ENCODE measurements at places on chromosomes 12 and 14.
A peak's percentile ranks its signal among the peaks of the same experiment; 100 is the strongest.

GRCh38 chr14:86153480-86153879, 623.5 kb downstream of the FLRT2 start:
- DNase-seq, result no peak

DNA sequence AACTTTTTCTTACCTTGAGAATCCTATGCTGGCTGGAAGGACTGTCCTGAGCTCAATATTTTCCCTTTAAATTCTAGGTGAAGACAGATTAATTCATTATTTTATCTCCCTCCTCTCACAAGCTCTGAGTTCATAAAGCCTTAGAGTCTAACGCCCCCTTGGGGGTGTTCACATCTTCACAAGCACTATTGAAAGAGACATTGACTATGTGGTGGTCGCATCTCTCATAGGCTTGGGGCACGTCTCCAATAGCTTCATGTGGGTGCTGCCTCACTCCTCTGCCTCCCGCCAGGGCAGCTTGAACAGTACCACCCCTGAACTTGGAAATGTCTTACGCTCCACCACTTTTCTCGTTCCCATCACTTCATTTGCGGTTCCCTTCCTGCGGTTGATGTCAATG, 106.2 kb downstream of the UNC79 start:
- no peak for DNase-seq

- DNase-seq, result no peak
Observed at GRCh38 chr12:22577667-22578066, 33.3 kb upstream of the C2CD5 start.

DNA sequence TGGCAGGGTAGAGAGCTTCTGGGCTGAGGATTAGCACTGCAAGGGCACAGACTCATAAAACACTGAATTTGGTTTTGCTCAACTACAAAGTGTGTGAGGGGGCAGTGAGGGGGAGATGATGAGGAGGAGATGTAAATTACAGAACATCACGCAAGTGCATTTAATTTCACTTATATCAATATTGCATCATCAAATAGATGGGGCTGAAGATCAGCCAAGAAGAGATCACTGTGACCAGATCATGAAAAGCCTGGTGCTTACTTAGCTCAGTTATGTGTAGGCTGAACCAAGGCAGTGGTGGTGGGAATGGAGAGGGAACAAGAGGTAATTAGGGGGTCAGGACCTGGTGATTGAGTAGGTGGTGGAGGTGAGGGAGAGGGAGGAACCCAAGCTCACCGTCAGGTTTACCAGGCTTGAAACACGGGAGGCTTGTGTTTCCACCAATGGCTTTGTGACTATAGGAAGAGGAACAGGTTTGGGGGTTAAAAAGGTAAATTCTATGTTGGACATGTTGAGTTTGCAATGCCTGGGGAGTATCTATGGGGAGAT, 11.3 kb downstream of the FOS start:
- DNase-seq, result no peak

- no peak for DNase-seq
Observed at GRCh38 chr14:45610318-45610717, 357.3 kb upstream of the MIS18BP1 start.

DNA sequence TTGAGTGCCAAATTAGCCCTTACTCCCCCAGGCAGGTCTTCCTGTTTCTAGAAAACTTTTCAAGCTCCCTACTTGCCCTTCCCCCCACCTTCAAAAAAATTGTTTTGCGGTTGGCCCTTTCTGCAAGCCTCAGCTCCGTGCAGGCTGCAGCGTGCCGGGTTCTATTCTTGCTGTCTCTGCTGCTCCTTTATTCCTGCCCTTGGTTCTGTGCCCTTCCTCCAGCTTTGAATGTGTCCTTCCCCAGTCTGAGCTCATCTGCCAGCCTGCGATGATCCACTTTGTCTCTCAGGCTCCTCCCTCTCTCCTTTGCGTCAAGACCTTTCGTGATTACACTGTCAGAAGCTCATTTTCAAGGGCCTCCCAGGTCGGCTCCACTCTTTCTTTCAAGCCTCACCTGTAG, 98.6 kb downstream of the IRF2BPL start:
- no peak for DNase-seq

DNA sequence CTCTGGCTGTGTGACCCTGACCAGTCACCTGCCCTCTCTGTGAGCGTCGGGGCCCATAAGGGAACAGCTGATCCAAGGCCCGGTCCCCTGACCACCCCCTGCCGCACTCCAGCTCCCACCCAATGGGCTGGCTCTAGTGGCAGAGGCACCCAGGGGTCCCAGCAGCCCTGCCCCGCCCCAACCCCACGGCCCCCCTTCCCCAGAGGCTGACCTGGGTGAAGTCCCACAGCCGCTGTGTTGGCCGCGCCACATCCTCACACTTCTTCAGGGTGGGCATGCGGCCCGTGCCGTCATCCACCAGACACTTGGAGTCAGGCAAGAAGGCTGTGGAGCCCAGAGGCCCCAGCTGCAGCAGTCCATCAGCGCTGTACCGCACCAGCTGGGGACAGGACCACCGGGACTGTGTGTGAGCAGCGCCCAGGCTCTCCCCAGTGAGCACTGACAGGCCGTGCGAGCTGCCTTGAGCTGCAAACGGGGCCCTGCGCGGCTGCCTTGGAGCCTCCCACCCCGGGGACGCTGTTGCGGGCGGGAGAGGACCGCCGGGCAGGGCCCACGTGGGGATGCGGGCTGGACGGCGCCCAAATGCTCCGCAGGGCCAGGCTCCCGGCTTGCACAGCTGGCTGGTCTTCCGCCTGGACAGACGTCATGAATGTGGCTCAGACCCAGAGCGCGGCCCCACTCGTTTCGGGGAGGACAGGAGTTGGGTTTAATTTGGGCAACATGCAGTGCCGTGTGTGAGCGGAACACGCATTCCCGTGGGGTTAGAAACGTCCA, 53.5 kb downstream of the NOC4L start:
- DNase-seq, result no peak

DNA sequence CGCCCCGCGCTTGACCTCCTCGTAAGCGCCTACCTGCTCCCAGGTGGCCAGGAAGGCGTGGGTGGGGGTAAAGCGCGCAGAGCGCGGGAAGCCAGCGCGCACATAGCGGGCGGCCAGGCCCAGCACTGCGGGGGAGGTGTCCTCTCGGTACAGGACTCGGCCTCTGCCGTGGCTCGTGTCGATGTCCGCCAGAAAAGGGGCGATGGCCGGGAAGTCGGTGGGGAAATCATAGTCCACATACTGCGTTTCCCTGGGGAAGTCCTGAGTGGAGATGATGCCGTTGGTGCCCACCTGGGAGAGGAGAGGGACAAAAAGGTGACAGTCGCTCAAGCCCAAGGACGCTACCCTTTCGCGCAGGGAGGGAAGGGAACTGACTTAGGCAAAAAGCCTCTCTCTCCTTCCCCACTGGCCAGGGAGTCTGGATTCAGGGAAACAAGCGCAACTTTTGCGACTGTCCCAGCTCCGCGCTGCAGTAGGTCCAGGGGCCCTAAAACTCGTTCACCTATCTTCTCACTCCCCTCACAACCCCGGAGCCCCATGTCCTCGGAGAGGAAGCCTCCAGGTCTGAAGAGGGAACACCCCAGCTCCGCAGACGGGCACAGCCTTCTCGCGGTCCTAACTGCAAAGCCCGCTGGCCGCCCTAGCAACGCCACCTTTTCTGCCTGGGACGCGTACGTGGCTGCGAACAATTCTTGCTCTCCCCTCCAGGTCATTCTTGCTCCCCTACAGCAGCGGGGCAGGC, 815 bp downstream of the NID2 start:
- DNase-seq, result no peak

GRCh38 chr12:5777451-5777850, 167.6 kb downstream of the ANO2 start:
- no peak for DNase-seq

- DNase-seq, result no peak
Observed at GRCh38 chr12:12521044-12521485, 41.6 kb downstream of the DUSP16 start.

GRCh38 chr12:106127338-106128126, 11.2 kb downstream of the NUAK1 start:
- no peak for DNase-seq

GRCh38 chr12:46933947-46934346, 108.2 kb upstream of the SLC38A4 start:
- DNase-seq, result no peak

- DNase-seq, result no peak
Observed at GRCh38 chr12:46404225-46404631, 31.7 kb upstream of the SLC38A2 start.

DNA sequence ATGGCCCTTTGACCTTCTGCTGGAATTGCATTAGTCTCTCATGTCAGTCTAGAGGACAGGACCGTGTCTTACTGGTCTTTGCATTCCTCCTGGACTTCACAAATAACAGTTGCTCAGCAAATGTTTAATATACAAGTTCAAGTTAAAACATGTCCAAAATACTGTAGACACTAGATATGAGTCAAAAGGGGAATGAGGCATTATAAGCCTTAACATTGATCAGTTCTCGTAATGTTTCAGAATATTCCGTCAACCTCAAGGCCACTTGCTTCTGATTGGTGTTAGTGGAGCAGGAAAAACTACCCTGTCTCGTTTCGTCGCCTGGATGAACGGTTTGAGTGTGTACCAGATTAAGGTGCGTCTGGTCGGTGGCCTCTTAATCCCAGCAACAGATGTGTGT, 59.9 kb downstream of the HSP90AA1 start:
- DNase-seq, result no peak

GRCh38 chr14:101111620-101112290, 208.2 kb upstream of the RTL1 start:
- DNase-seq, result no peak

- no peak for DNase-seq
Observed at GRCh38 chr14:56268673-56269072, 150.5 kb downstream of the PELI2 start.

GRCh38 chr12:15772405-15773018, 16.7 kb downstream of the EPS8 start:
- DNase-seq, result no peak

GRCh38 chr12:124774462-124775167, 89.0 kb downstream of the SCARB1 start:
- peak; percentile 55 for DNase-seq

- no peak for DNase-seq
Observed at GRCh38 chr12:49505672-49506071, 33.2 kb upstream of the KCNH3 start.

GRCh38 chr14:22518073-22518472, 71.0 kb downstream of the DAD1 start:
- DNase-seq, result no peak

DNA sequence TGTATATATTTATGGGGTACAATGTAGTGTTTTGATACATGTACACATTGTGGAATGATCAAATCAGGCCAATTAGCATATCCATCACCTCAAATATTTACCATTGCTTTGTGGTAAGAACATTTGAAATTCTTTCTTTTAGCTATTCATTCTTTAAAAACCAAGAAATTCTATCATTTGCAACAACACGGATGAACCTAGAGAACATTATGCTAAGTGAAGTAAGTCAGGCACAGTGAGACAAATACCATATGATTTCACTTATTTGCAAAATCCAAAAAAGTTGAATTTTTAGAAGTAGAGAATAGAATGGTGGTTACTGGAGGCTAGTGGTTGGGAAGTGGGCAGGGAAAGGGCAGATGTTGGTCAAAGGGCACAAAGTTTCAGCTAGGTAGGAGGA, 129.3 kb upstream of the PTPRQ start:
- no peak for DNase-seq

- no peak for DNase-seq
Observed at GRCh38 chr12:56590237-56590830, 39.8 kb downstream of the BAZ2A start.

DNA sequence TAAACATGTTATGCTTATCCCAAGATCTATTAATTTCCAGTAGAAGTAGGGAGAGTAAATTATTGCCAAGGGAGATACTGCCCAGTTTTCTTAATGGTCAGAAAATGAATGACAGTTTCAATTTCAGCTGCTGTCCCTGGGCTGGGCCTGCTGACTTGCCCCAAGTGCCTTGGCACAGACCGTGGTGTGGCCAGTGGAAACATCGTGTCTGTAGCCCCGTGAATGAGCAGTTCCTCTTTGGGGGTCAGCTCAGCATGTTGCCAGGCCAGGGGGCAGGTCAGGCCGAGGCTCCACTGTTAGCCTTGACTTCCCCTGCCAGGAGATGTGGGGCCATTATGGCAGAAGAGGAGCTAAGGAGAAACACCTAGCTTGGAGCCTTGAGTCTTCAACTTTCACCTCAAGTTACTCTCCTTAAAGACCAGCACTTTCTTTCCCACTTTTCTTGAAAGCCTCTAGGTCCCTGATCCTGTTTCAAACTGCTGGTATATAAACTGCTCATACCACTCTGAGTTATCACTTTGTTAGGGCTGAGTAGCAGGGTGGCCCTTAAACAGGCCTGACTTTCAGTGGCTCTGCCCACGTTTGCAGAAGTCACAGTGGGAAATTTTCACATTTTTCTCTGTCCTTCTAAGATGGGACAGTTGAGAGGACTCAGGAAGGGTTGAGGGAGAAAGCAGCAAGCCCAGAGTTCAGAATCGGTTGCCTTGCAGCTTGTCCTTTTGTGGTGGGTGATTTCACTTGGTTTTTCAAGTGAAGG, 73.2 kb downstream of the SUSD6 start:
- no peak for DNase-seq

DNA sequence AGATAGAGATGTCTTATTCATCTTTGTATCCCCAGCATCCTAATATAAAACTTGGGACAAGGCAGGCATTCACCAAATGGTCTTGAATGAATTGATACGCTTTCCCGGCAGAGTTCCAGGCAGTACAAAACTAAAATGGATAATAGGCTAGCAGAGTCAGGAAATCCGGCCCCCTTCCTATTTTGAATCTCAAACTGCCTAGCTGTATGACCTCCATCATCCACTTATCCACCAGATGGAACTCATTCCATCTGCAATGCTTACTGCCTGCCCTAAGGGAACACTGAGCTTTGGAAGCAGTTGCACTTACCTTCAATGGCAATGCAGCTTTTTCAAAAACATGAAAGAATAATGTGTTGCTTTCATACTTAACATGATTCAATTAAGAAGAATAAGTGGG, 43.4 kb downstream of the BDKRB1 start:
- DNase-seq, result no peak

DNA sequence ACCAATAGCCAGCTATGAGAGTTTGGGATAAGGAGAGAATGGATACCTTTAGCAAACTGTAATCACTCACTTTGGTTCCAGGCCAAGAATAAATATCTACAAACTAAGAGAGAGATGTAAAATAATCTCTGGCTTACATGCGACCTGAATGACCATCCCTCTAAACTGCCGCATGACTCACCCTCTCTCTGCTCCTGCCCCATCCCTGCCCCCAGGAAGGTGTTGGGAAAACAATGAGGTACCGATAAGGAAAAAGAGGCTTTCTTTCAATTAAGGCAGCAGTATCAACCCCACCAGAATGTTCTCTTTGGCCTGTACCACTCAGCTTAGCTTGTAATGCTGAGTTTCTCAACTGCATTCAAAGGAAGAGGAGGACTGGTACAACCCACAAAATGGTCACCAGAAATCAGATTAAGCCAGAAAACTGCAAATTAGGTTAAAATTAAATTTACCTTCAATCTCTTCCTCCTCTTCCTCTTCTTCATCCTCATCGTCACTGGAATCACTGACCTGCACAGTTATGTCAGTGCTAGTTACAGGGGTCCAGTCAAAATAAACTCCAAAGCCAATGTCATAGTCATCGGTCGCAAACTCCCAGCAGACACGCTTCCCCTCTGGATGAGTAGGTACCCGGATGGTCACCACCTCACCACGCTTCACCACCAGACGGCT, 22.0 kb downstream of the GSTZ1 start:
- no peak for DNase-seq
